ENCODE measurements at places on chromosomes 6 and 20. TPM values are rescaled to one million over a fixed set of nuclear protein-coding genes. Genes with fewer than 3 reads are reported as not detected.

The RHAG gene
- not detected for total RNA-seq

The HRH3 gene
- 5.2 TPM for total RNA-seq

The LINC00237 gene
- 0.31 TPM for total RNA-seq

The SEL1L2 gene
- not detected for total RNA-seq

The C6orf163 gene
- 3.1 TPM for total RNA-seq

GRCh38 chr6:127058027-127058426 lies 60.4 kb upstream of the RSPO3 start:
- no peak for DNase-seq

- DNase-seq: no peak
Measured at GRCh38 chr6:137931849-137932465, 64.9 kb downstream of the TNFAIP3 start.

DNA sequence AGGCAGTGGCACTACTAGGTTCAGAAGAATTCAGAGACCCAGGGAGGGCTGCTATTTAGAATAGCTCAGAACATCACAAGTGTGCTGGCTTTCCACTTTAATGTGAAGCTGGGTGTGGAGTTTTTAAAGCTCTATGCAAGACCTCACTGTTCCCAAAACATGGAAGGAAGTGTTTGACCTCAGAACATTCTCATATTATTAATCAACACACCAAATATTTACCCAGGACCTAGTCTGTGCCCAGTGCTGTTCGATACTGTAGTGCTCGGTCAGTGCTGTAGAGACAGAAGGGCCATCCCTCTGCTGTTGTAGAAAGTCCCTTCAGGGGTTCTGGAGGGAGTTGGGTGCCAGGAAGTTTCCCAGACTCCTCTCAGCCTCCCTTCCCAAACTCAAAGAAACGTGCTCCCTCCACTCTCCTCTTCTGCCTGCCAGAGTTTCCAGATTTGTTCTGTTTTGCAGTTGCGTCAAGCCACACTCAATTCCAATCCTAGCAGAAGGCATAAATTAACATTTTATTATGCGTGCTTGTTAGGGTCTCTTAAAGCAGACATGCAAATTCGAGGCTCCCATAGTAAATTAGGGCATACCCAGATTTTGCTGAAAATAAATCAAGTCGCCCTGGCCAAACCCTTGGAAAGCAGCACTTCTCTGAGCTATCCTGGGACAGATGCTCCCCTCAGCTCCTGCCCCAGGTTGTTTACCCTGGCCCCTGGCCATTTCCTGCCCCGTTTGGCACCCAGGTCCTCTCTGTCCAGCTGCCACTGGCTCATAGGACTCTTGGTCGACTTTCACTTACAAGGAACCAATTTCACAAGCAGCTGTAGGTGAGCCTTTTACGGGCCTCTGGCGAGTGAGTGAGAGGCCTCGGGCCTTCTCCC lies 248.6 kb downstream of the HIVEP2 start:
- DNase-seq: no peak

DNA sequence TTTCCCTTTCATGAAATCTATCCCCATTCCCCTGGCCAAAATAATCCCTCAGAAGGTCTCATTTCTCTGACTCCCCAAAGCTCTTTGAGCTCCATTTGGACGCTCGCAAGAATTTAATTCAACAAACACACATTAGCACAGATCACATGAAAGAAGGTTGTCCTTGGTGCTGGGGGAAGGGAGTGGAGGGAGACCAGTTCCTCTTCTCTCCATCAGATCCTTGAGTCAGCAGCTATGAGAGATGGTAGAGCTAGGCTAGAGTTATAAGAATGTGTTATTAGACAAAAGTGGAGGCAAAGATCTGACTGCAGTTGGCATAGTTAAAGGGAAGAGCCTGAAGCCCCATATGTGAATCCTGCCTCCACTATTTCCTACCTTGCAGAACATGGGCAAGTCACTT lies 184.2 kb upstream of the CDYL start:
- no peak for DNase-seq

- peak; percentile 84 for DNase-seq
Measured at GRCh38 chr6:132798869-132799538, 567 bp upstream of the SLC18B1 start.

GRCh38 chr20:23050076-23050838 lies 785 bp upstream of the THBD start:
- peak; percentile 53 for DNase-seq

DNA sequence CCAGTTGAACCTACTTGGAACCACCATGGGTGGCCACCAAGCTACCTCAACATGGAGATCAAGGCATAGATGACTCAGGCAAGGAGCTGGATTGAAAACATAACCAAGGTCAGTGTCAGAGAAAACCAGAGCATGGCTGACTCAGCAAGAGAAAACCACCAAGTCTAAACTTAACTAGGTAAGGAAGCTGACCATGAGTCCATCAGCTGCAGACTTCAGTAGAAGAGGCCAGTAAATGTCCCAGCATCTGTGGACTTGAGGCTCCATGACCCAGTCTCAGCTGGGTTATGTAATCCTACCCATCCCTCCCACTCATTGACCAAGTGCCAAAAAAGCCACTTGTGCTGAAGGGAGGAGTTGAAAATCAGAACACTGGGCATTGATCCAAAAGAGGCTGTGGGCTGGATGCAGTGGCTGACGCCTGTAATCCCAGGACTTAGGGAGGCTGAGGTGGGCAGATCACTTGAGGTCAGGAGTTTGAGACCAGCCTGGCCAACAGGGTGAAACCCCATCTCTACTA lies 93.7 kb upstream of the CBLN4 start:
- no peak for DNase-seq

GRCh38 chr6:167683028-167683862 lies 143.5 kb upstream of the AFDN start:
- DNase-seq: no peak

GRCh38 chr6:75296811-75297779 lies 12.5 kb upstream of the TMEM30A start:
- peak; percentile 86 for DNase-seq
